ENCODE measurements at places on chromosomes 5 and 9. TPM values are rescaled to one million over a fixed set of nuclear protein-coding genes. Genes with fewer than 3 reads are reported as not detected.
A peak's percentile ranks its signal among the peaks of the same experiment; 100 is the strongest.

The SV2C gene
- 0.18 TPM for total RNA-seq

The GLDC gene
- 4.3 TPM for total RNA-seq

- no peak for DNase-seq
Observed at GRCh38 chr9:127929625-127929979, 975 bp downstream of the PIP5KL1 start.

- peak; percentile 67 for DNase-seq
Observed at GRCh38 chr9:134130503-134131375, 5.1 kb upstream of the WDR5 start.

GRCh38 chr9:87957839-87958238 is 16.5 kb downstream of the CDK20 start:
- DNase-seq = no peak

- no peak for DNase-seq
Observed at GRCh38 chr9:8637626-8638025, 838.0 kb upstream of the DMAC1 start.

- no peak for DNase-seq
Observed at GRCh38 chr5:175652741-175653663, 4.9 kb upstream of the HRH2 start.

DNA sequence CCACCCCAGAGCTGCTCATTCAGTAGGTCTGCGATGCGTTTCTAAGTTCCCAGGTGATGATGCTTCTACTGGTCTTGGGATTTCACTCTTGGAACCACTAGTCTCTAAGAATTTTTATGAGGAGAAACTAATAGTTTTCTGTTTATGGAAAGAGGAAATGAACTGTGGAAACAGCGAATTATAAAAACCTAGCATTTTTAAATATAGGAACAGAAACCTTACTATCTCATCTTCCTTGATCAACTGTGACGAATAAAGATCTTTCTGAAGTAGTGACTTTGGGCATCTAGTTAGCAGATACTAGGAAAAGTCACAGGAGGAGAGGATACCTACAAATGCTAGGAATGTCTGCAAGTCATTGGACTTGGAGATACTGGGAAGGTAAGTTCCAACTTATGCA is 376.8 kb upstream of the RFX3 start:
- DNase-seq = no peak

- DNase-seq = no peak
Observed at GRCh38 chr5:52727020-52727419, 60.7 kb upstream of the ITGA1 start.

GRCh38 chr5:10898514-10898913 is 137.5 kb upstream of the DAP start:
- no peak for DNase-seq

DNA sequence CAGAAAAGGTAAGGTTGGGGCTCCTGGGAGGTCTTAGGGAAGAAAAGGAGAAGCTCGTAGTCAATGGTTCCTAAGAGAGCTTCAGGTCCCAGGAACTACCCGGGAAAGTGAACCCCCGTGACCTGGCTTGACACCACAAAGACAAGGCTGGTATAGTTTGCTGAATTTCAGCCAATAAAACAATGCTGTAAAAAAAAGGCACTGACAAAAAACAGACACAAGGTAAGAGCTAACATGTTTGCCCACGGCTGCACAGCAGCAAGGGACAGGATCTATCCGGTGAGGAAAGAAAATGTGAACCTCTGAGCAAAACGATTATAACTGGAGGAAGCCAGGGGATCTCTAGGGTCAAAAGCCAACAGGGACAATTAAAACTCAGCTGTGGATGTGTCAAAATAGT is 17.1 kb downstream of the SLIT3 start:
- DNase-seq = no peak

GRCh38 chr5:151737431-151737830 is 21.0 kb downstream of the ATOX1 start:
- no peak for DNase-seq

GRCh38 chr9:31166516-31166915 is 1217.9 kb upstream of the ACO1 start:
- DNase-seq = no peak

DNA sequence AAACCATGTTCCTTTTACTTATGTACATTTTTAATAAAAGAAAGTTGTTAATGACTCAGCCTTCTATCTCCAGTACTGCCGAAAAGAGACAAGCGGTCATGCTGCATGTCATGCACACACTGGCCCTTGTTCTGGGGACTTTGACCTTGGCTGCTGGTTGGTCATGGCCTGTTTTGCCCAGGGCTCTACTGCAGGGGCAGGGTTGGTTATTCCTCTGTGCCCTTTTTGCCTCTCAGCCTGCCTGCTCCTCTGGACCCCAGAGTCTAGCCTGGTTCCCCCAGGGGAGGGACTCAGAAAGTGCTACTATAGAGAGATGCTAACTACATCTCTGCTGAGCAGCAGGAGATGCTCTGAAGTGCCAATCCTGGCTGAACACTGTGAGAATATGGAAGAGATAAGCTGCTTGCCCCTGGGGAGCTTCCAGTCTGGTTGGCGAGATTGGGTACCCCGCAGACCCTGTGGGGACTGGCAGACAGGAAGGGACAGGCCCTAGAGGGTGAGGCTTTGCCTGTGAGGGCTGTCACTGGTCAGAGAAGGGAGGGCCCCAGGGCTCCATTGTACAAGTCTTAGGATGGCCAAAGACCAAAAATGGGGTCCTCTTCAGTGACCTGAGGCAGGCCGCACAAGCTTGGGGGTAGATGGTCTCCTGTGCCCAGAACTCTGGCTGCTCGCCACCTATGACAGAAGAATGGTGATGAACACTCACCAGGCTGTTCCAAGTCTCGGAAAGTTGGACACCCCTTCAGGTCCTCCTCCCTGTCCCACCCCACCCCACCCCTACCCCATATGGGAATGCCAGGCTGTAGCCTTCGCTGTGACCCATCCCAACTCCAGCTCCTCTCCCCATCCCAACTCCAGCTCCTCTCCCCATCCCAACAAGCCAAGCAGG is 14.3 kb downstream of the IRF1 start:
- no peak for DNase-seq

- DNase-seq = no peak
Observed at GRCh38 chr5:91382530-91383026, 539 bp downstream of the ARRDC3 start.
